ENCODE measurements at places on chromosomes 3 and 15.
A peak's percentile ranks its signal among the peaks of the same experiment; 100 is the strongest.

DNA sequence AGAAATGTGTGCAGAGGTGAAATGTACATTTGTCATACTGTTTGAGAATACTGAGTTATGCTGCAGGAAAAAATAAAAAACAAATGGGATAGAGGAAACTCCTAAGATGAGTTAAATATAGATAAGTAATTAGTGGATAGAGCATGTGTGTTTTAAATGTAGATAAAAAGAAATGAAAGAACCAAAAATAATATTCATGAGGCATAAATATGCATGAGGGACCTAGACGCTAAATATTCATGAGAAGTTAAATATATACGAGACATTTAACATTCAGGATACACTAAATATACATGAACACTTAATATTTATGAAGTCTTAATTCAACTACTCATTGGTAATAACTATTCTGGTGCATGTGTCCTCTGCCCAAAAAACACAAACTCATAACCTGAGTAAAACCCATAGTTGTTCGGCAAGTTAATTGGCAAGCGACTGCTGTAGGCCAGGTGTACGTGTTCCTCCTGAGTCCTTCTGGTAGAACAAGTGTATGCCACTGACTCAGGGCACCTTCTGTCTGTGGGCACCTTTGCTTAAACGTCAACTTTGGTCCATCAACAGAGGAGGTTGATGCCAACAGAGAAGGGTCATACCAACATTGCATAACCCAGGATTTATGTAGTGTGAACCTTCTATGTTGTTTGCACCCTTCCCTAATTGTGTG lies 24.5 kb upstream of the DENND6A start:
- DNase-seq = no peak

DNA sequence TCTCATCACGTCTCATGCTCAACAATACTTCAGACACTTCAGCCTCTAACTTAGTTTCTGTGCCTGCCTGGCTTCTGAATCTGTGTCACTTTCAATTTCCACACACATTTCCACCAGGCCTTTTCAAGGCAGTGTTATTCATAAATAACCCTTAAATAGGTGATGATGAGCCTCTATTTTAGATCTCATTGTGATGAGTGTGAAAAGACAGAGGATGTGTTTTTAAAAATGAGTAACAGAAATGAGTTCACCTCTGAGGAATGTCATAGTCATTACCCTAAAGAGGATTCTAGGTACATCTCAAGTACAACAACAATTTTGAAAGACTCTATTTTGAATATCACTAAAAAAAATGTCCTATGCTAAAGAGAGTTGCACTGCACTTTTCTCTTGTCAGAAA lies 64.6 kb downstream of the STAC start:
- no peak for DNase-seq

DNA sequence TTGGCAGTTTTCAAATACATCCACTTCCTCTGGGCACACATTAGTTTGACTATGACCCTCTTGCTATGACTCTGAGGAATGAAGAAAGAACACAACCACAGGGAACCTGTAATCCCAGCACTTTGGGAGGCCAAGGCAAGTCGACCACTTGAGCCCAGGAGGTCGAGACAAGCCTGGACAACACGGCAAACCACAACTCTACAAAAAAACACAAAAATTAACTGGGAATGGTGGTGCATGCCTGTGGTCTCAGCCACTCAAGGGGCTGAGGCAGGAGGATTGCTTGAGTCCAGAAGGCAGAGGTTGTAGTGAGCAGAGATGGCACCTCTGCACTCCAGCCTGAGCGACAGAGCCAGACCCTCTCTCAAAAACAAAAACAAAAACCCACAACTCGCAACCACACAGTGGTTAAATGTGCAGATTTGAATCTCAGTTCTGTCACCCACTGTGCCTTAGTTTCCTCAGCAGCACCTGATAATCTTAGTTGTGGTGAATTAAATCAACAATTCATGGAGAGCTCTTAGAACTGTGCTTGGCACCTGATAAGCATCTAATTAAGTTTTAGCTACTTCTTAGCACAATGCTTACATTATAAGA lies 65.7 kb downstream of the MYLK start:
- DNase-seq = no peak

GRCh38 chr3:31546162-31546561 lies 13.4 kb downstream of the STT3B start:
- no peak for DNase-seq

- no peak for DNase-seq
Measured at GRCh38 chr15:39432026-39432425, 148.9 kb upstream of the THBS1 start.

- no peak for DNase-seq
Measured at GRCh38 chr3:22115581-22115980, 364.6 kb upstream of the ZNF385D start.

GRCh38 chr3:9224490-9224889 lies 25.0 kb downstream of the SRGAP3 start:
- no peak for DNase-seq

DNA sequence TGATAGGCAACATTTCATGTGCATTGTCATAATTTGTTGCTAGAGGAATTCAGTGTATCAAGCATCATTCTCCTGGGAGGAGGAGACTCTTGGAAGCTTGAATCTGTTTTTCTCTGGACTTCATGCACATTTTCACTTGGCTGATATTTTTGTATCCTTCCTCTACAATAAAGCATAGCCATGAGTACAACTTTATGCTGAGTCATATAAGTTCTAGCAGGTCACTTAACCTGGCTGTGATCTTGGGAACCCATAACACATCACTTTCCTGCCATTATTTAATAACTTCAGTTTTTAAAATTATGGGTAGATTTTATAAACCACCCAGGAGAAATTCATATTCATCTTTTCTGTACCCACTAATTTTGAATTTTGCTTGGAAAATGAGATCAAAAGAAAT lies 203.0 kb upstream of the CD96 start:
- no peak for DNase-seq

DNA sequence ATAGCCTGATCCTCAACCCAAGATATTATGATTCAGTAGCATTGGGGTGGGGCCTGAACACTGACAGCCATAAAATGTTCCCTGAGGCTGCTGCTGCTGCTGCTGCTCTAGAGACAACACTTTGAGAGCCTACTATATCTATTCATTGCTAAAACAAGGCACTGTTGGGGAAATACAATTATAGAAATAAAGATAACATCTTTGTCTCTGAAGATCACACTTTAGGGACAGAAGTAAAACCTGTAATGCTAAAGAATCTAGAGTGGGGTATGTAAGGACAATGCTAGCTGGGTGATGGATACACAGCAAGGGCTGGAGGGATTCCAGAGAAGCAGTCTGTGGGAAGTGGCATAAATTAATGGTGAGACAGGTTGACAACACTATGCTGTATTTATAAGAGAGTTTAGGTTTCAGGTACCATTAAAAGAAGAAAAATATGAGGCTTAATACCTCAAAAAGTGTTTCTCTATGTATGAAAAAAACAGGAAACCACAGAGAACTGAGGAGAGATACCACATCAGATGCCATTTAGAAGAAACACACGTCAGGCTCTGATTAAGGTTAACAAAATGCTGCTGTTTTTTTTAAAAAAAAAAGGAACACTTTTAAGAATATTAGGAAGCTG lies 115.9 kb downstream of the CBLB start:
- peak; percentile 53 for DNase-seq

DNA sequence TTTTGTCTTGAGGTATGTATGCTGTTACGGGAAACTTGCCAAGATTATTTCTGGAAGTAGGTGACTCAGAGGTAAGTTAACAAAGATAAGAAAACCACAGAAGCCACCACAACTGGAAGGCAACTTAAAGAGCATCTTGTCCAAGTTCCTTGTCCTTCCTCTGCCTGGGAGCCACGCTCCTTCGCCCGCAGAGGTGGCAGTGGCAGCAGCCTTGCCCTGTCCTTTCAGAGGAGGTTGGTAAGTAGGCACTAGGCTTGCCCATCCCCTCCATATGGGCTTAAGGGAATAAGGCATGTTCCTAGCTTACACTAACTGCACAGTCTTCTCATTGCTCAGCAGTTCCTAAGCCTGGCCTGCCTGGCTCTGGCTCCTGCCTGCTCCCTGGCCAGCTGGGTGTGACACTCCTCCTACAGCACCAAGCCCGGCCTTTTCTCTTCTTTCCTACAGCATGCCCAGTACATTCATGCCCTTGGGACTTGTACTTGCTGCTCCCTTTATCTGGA lies 48.0 kb upstream of the RAB6B start:
- DNase-seq = peak; percentile 39

GRCh38 chr15:89140595-89140994 lies 52.3 kb downstream of the ABHD2 start:
- DNase-seq = no peak

GRCh38 chr3:164677317-164677716 lies 401.0 kb downstream of the SI start:
- no peak for DNase-seq

GRCh38 chr3:99626417-99626788 lies 12.0 kb upstream of the COL8A1 start:
- DNase-seq = no peak

GRCh38 chr3:94459167-94459566 lies 396.3 kb downstream of the NSUN3 start:
- no peak for DNase-seq

DNA sequence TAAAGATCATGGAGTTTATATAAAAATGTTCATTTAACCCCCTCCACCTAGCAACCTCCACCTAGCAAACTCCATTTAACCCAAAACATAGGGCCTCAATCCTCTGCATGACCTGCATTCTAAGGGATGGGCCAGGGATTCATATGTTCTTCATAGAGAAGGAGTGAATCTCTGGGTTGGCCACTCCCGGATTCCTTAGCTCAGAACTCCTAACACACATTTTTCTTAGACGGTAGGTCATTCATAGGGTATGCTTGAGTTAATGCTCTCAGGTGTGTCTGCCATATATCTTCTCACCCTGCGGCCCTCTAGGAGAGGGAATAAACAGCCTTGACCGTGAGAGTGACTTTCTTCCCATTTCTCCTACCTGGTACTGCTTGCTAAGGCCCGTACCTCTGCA lies 102.0 kb upstream of the IGSF10 start:
- no peak for DNase-seq

GRCh38 chr3:122538956-122539490 lies 24.3 kb upstream of the KPNA1 start:
- DNase-seq = no peak

- no peak for DNase-seq
Measured at GRCh38 chr15:88738796-88739195, 64.4 kb upstream of the ACAN start.

DNA sequence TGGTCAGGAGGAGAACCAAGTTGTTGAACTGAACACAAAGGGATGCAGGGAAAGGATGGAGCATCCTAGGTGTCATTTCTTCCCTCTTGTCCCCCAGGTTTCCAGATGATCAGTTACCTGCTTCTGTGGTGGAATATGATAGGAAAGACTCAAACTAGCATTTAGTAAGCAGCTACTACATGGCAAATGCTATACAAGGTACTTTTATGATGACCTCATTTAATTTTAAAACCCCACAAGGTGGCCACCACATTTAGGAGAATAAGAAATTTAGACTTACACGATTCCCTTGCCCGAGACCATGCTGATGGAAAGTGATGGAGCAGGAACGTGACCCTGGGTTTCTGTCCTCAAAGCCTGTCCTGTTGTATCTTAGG lies 40.9 kb downstream of the CCR4 start:
- no peak for DNase-seq

DNA sequence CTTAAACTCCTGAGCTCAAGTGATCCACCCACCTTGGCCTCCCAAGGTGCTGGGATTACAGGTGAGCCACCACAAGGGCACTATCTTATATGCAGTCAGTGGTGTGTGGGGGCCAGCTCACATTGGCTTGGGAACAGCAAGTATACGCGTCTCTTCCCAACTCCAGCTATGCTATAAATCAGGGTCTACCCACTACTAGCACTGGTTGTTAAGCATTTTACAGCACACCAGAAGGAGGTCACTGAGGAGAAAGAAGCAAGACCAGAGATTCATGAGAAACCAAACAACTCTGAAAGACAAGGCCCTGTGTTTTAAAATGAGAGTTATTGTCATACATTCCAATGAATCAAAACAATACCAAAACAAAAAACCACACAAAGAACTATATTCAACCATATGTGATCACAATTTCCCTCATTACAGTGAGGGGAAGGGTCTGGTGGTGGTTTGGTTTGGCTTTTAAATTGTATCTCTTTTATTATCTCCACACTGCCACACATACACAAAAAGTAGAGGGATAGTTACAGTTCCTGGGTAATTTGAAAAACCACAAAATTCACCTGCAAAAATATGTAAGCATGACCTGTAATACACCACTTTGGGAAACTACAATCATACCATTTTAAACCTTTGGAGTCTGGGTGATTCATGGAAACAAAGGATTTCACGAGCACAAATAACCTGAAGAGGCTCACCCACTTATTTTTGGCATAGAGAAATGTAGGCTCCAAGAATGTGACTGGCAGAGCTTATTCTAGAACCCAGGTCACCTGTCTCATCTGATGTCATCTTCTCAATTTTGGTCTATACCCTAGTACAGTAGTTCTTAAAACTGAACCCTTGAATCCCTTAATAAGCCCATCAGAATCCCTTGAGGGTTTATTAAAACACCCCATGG lies 5.2 kb downstream of the MAGI1 start:
- DNase-seq = no peak
